AG20443 (cell line): ENCODE measurements at places on chromosomes 4 and X.
A peak's percentile ranks its signal among the peaks of the same experiment; 100 is the strongest.

- DNase-seq = peak; percentile 23
These were observed 19.1 kb downstream of the BCOR start for GRCh38 chrX:40078489-40079227.

GRCh38 chr4:147327322-147327721 lies 153.6 kb upstream of the EDNRA start:
- DNase-seq = no peak

- DNase-seq = no peak
These were observed 81.7 kb upstream of the ARHGAP24 start for GRCh38 chr4:85393201-85393600.

DNA sequence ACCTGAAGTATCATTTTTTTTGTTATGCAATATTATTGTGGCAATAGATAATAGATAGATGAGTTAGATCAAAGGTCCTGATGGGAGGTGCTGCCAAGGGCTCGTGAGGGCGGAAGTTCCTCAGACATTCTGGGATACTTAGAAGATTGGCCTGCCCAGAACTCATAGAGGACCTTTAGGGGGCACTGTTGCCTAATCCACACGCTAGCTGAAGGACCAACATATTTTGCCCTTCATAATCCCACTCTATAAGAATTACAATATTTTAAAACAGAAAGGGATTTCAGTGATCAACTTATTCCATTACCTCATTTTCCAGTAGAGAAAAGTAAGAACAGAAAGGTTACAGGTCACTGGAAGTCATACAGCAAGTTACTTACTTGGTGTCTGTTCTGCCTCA lies 22.9 kb upstream of the COX7B2 start:
- DNase-seq = peak; percentile 8

- no peak for DNase-seq
These were observed 2.3 kb downstream of the HTRA3 start for GRCh38 chr4:8271821-8272220.

DNA sequence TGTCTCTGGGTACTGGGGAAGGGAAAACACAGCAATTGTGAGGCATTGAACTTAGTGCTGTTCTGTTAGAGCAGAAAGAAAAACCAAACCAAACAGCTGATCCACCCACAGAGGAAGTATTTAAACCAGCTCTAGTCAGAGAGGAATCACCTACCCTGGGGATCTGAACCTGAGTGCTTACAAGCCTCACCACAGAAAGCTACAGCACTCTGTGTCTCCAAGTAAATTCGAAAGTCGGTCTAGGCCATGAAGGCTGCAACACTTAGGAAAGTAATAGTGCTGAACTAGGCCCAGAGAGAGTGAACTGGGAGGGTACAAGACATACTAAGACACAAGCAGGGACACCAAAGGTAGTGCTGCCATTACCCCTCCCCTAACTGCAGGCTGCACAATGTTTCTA lies 142.2 kb upstream of the CXorf51A start:
- no peak for DNase-seq

GRCh38 chrX:1150569-1151347 lies 61.7 kb downstream of the CRLF2 start:
- DNase-seq = no peak

DNA sequence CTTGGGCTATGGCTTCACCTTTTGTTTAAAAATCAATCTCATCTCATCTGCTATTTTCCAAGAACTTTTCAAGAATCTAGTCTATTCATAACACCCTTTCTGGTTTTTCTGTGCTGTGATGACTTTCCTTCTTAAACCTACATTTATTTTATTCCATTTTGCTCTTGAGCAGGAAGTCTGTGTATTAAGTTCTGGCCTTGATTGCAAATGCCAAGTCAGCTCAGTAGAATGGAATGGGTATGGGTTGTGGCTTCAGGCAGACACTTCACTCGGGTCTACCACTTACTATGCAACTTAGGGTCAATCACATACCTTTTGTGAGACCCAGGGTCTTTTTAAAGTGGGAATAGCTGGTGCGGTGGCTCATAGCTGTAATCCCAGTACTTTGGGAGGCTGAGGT lies 522.3 kb downstream of the TRIML1 start:
- no peak for DNase-seq
